Stimulated activated CD4-positive, alpha-beta T cell treated with anti-CD3 and anti-CD28 coated beads, Interleukin-12 subunit alpha, Interleukin-12 subunit beta, amount 100 ng/mL, for 24 hours (primary cell): ENCODE measurements at places on chromosomes 16 and 17.

DNA sequence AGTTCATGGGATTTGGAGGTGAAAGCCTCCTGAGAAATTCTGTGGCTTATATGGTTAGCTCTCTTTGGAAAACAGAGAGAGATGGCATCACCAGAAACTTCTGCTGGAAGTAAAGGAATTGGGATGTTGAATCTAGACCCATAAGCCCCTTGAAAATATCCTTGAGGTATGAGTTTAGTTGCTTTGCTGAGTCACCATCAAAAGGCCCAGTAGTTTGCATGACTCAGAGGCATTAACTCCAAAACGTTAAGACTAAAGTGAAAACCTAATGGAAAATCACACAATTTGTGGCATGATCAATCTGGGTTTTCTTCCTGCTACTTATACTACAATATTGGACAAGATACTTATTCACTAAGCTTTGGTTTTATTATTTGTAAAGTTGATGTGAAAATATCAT lies 349.2 kb upstream of the SALL1 start:
- no peak for DNase-seq

DNA sequence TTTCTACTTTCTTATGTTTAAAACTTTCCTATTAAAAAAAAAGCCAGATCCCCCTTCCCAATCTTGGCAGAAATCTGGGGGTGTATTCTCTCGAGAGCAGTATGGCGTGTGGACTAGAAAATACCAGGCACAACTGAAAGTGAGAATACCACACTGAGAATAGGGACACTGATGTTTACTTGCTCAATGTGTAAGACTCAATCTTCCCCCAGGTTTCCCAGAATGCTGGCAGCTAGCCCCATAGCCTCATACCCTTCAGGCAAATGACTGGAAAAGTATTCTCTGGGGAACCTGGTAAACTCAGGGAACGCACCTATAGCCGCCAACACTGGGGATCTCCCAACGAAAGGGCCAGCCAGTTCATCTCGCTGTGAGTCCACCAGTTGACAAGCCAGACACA lies 15.3 kb downstream of the ZZEF1 start:
- no peak for DNase-seq

- DNase-seq, result no peak
These were observed 961 bp downstream of the FGF11 start for GRCh38 chr17:7440113-7440833.

DNA sequence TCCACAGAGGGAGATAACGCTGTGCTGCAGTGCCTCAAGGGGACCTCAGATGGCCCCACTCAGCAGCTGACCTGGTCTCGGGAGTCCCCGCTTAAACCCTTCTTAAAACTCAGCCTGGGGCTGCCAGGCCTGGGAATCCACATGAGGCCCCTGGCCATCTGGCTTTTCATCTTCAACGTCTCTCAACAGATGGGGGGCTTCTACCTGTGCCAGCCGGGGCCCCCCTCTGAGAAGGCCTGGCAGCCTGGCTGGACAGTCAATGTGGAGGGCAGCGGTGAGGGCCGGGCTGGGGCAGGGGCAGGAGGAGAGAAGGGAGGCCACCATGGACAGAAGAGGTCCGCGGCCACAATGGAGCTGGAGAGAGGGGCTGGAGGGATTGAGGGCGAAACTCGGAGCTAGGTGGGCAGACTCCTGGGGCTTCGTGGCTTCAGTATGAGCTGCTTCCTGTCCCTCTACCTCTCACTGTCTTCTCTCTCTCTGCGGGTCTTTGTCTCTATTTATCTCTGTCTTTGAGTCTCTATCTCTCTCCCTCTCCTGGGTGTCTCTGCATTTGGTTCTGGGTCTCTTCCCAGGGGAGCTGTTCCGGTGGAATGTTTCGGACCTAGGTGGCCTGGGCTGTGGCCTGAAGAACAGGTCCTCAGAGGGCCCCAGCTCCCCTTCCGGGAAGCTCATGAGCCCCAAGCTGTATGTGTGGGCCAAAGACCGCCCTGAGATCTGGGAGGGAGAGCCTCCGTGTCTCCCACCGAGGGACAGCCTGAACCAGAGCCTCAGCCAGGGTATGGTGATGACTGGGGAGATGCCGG lies 769 bp downstream of the CD19 start:
- DNase-seq, result no peak

- no peak for DNase-seq
These were observed 6.1 kb downstream of the GDE1 start for GRCh38 chr16:19515757-19516156.

- no peak for DNase-seq
These were observed 143.5 kb upstream of the HLF start for GRCh38 chr17:55121268-55121667.
